Chondrocyte (in vitro differentiated cells): ENCODE measurements at places on chromosomes 2 and 18.

GRCh38 chr18:36331521-36331971 lies 34.0 kb downstream of the FHOD3 start:
- DNase-seq = no peak

GRCh38 chr2:28583899-28584553 lies 88.2 kb downstream of the PLB1 start:
- DNase-seq = peak; percentile 85

DNA sequence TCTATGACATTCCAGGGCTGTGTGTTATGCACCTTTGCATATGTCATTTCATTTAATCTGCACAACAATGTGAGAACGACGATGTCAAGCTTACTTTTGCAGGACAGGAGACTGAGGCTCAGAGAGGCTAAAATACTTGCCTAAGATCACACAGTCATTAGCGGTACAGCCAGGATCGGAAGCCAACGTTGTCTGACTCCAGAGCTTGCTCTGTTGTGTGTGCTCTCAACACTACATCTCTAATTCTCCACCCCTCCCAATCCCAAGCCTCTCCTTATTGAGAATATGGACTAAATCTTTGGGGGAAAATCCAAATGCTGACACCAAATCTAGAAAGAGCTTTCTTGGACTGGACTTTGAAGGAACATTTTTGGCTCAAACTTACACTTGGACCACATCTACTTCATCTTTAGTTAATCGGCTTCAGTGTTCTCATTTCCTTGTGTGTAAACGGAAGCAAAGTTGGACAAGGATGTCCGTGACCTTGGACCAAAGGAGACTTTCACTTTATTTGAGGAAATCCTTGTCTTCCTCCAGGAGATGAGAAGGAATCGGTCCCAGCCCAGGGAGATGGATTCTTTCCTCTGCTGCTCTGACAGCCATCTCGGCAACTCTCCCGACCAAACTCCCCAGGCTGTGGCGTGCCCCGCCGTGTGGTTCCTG lies 242.4 kb downstream of the LPIN1 start:
- DNase-seq = no peak

DNA sequence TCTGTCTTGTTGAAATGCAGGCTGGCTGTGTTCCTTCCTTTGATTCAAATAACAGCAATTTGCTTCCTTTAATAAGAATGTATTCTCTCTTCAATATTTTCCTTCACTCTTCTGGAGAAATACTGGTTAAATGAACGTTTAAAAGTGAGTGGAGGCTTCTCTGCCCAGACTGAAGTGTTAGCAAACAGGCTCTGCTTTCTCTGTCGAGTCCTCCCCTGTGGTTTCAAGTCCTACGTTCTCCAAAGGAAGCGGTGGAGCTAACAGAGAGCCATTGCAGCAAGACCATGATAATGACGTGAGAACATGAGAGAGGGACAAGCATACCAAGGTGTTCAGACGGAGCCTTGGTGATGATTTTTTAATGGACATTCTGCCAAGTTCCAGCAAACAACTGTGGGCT lies 26.2 kb upstream of the PID1 start:
- DNase-seq = no peak

DNA sequence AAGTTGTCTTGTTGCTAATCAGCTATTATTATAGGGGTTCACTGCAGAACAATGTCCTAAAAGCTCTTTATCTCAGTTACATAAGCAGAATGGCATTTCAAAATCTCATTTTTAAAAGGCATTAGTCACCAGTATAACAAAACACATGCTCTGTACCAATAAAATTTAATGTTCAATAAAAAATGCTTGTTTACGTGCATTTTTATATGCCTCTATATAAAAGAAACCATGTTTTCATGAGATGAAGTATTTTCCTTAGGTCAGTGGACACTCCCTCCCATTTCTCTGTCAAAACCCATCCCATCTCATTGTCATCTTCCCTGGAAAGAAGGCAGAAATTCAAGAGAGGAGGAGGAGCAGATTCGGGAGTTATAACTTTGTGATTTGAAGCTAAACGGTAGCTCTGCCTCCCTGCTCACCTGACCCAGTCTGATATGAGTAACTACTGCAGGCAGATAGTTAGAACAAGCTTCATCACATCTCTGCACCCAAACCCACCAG lies 231.9 kb upstream of the SIX2 start:
- DNase-seq = no peak

DNA sequence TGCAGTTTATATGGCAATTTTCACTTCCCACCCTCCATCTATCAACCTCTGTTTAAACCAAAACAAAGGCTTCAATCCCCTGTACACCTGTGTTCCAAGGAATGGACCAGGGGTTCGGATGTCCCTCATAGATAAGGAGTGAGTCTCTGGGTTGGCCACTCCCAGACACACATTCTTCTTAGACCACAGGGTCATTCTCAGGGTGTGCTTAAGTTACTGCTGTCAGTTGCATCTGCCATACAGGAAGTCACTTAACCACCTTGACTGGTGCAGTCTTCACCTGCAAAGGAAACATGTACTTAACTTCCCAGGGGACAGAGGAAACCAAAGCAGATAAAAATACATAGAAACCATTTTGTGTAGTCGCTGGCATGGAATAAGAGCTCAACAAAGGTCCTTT lies 151.0 kb upstream of the NDUFV2 start:
- no peak for DNase-seq

DNA sequence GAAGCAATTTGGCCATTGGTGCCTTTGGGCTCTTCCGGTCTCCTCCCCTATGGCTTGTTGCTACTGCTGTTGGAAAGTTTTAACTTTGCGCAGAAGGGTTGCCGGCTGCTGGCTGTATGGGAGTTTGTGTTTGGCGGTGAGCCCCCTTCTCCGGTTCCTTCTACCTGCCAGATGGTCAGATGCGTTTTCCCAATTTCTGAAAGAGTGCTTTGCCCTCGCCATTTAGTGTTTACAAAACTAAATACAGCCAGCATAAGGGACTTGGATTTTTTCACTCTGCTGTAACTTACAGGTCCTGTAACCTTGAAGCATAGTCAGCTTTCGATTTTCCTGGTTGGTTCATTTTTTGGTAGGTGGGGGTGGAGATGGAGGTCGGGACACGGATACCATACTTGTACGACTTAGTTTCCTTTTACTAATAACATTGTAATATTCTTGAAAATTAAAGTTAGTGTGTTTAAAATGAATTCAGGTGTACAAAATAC lies 604 bp downstream of the COQ10B start:
- no peak for DNase-seq

- no peak for DNase-seq
Observed at GRCh38 chr2:151029406-151030157, 232.1 kb downstream of the RBM43 start.

DNA sequence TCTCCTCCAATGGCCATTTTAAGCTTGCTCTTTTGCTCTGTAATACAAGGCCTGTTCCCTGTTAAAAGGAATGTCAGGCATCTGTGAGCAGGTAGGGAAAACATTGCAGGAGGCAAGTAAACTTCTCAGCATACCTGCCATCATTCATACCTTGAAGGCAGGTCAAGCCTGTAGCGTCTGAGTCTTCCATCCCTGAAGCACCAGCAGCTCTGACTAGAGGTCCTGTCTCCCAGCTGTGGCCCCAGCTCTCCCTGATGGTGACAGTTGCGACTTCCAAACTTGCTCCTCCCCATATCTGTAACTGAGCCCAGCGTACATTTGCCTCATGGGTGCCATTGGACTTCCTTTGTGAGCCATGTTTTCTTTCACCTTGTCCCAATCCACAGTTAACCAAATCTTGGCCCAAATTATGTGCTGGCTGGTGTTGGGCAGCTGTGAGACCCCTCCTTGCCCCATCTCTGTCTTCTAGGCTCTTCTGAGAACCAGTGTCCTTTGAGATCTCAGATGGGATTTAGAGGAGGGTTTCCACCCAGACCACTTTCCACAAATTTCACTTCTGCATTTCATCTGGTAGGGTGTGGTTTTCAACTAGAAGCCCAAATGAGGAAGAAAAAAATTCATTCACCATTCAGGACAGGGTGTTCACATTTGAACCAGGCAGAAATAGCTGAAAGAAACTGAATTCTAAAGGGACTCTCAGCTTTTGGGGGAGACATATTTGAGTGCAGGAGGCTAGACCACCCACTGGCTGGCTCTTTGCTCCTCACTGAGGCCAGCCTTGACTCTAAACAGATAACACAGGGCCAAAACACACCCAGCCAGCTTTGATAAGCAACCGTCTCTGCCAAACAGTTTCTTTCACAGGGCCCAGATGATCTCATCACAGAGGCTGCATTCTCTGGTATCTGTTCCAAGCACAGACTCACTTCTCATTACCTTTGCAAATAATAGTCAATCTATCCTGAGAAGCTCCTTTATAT lies 66.4 kb upstream of the MSH2 start:
- no peak for DNase-seq

- DNase-seq = no peak
Observed at GRCh38 chr2:33314541-33314940, 161.9 kb upstream of the RASGRP3 start.

DNA sequence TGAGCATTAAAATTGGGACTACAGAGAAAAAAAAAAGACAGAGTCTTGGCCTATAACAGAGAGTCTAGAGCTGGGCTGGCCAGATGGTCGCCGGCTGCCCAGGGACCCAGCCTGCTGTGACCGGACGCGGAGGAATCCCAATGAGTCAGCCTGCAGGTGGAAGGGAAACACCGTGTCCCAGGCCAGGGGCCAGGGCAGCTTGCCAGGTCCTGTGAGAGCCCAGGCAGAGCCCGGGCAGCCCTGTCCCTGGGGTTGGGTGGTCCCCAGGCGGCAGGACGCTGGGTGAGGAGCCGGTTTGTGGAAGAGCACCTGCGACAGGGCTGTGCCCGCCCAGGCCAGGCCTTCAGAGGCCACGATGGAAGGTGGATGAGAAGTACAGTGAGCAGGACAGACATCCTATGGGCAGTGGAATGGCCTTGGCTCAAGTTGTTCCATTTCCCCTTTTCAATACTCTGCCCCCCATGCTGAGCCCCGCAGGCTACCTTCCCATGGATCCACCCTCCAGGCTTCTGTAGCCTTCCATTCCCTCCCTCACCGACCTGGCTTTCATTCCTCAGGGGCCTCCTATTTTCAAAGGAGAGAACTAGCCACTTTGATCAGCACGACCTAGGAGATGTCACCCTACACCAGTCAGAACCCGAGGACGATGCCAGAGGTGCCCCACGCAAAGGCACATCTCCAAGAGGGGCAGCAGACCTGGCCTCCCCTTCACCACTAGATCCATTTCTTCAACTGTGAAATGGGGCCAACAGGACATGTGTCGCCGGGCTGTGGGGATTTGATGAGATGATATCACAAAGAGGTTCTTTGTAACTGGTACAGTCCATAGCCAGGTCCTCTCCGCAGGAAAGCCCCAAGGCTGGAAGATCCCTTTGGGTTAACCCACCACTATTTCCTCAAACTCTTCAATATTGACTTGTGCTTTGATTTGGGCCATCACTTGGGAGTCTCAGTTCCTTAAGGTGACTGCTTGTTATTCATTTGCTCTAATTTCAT lies 87.5 kb downstream of the POLR1A start:
- DNase-seq = peak; percentile 87

- no peak for DNase-seq
Observed at GRCh38 chr2:144086965-144087364, 433.0 kb downstream of the ZEB2 start.

GRCh38 chr2:12315224-12315623 lies 401.5 kb upstream of the TRIB2 start:
- no peak for DNase-seq

DNA sequence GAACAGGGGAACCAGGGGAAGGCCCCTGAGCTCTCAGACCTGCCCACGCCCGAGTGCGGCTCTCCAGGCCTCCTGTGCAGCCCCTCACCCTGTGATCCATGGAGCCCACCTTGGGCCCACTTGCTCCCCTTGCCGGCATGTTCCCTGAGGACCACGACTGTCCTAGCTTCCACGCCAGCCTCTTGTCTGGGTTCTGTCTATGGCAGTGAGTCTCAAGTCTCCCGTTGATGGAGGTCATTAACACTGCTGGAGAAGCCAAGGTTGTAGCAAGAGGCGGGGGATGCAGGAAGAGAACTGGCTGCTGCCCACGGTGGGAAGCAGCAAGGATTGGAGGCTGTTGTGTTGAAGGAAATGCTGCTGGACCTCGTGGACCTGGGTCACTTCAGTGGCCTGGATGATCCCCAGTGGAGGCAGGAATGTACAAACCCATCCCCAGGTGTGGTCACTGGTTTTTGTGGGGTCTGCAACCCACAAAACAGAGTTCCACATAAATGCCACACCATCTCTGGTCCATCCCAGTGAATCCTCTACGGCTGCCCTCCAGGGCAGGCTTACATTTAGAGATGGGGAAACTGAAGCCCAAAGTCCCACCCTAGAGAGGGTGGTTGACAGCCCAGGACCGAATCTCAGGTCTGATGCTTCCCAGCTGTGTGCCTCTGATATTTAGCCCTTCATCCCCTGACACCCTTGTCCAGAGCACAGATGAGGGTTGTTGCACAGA lies 150.3 kb downstream of the NDUFA10 start:
- DNase-seq = no peak

DNA sequence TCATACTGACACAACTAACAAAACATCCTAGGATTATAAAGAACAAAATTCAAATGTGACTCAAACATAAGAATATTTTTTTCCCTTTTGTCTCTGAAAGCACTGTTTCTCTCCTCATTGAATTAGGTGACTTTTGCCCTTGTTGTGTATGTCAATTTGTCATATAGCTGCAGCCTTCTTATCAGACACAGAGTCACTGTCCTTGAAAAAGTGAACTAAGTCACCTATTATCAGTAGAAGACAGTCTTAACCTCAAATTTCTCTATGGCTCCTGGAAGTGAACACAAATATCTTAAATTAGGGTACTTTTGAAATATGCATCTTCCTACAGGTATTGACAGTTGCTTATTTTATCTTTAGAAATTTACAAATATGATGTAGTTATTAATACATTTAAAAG lies 360.6 kb downstream of the NBAS start:
- DNase-seq = no peak

DNA sequence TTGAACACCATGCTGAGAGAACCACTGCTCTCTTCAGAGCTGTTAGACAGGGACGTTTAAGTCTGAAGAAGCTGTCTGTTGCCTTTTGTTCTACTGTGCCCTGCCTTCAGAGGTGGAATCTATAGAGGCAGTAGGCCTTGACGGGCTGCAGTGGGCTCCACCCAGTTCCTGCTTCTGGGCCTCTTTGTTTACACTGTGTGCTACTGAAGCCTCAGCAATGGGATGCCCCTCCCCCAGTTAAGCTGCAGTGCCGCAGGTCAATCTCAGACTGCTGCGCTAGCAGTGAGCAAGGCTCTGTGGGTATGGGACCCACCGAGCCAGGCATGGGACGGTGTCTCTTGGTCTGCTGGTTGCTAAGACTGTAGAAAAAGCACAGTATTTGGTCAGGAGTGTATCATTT lies 162.3 kb upstream of the NXPH2 start:
- DNase-seq = no peak
